ENCODE measurements at places on chromosomes 7 and 10.

GRCh38 chr10:80055760-80056159 lies 22.7 kb upstream of the TMEM254 start:
- no peak for DNase-seq

DNA sequence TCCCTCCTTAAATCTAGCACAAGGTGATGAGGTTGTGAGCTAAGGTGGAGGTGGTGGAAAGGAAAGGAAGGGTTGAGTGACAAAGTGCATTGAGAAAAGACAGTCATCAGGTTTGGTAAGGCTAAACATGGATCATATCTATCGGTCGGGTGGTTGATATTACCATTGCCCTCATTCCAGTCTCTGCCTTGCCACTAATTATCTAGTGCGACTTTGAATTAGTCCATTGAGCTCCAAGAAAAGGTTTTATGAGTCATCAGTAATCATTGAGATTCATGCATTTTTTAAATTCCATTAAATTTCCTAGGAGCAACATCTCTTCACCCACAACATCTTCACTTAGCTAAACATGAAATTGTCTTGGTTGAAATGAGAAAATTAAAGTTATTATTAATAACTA lies 68.9 kb upstream of the FRMD4A start:
- DNase-seq, result no peak

DNA sequence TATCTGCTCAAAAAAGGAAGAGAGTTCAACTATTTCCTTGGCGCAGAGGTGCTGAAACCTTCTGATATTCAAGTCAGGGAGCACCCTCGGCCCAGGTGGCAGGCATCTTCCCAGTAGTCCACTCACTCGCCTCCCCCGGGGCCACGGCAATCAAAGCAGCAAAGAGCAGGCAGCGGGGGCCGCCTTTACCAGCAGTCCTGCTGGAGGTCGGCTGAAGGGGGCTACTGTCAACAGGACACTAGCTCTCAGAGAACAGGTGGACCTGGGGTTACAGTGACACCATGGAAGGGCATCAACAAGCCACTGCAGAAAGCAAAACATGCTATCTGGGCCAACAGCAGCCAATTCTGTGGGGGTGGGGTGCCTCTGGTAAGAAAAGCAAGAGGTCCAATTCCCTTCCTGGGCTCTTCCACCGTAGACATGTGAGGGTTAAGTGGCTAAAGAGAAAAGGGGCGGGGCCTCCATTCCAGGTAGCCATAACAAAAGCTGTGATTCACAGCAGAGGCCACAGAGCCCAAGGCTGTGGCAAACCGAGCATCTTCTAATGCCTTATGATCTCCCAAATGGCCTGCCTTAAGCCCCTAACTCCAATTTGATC lies 9.4 kb downstream of the FZD9 start:
- no peak for DNase-seq

DNA sequence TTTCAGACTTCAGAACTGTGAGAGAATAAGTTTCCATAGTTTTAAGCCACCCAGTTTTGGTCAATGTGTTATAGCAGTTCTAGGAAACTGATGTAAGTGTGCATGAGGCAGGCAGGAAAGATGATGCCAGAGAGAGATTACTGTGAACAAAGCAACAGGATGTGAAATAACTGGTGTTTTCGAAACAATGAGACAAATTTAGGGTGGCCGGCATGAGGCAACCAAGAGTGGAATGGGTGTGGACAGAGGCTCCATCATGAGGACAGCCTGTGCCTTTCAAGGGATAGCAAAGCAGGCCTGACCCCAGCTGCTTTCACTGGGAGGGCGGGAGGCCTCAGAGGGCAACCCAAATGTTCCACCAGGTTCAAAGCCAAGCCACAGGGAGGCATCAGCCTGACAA lies 67.3 kb upstream of the UCN3 start:
- DNase-seq, result no peak

DNA sequence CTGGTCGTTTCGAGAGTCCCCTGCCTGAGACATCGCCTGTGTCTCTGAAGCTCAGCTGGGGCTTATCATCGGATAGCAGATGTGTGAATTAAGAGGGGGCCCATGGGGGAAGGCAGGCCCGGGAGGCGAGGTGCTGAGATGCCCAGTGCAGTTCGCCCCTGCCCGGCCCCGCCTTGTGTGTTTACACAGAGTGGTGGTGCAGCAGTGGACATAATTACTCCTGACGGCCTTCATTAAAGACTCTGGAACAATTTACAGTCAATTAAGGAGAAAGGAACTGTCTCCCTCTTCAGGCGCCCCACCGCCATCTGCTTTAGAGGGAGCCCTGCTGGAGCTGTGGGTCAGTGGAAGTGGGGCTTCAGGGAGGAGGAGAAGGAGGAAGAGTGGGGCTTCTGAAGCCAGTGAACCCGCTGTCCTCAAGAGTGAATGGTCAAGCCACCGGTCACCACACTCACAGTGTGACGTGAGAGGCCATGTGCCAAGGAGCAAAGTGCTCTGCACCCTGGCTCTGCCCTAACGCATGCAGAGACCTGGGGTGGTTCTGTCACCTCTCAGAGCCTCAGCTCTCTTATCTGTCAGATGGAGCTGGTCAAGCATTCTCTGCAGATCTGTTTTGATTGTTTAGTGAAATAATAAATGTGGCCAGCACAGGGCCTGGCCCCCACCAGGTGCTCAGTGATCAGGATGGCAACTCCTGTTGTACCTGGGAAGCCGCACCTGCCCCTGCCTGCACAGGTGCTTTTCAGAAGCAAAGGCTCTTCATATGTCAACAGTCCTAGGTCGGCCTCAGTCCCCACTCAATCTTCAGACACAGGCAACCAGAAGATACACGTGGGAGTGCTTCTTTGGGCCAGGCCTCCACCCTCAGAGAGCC lies 65.6 kb downstream of the CDH23 start:
- no peak for DNase-seq

DNA sequence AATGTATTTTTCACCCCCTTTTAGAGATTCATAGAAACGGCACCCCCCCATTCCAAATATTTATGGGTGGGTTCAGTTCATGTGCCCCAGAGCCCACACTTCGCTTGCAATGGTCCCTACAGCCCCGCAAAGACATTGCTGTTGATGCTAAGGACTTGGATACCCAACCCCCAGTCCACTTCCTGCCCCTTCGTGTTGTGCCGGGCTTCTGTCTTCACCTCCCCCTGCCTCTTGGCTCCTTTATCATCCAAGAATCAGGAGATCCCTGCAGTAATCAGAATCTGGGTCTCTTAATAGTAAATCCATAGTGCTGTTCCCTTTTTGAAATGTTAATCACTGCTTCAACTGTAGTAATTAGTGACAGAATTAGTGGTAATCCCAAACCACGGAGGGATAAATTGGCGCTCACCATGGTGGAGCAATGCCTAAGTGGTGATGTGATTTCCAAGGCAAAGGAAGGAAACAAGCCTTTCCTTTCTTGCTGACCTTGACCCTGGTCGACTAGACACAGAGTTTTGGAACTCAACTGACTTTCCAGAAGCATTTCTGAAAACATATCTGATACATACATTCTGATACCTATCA lies 67.7 kb downstream of the HK1 start:
- no peak for DNase-seq

DNA sequence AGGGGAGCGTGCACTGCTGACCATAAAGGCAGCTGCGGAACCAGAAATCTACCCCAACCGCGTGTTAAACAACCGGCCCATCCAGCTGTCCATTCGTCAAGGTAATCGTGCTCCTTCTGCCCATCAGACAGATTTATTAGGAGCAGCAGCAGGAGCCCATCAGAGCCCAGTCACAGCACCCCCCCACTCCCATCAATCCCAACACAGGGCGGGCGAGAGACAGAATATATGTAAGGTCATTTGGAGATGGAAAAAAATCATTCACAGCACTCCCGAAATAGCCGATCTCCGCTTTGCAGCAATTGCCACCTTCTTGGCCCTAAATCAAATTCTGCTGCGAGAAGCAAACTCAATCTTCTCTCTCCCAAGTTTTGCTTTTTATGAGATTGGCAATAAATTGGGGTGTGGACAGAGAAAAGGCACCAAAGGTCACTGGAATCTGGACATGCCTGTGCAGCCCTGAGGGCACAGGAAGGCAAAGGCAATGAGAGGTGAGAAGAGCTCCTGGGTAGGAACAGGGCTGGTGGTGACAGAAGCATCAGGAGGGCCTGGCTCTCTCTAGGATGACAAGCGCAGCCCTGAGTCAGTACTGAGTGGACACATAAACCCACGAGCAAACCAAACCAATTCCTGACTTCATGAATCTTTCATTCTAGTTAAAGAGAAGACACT lies 145.0 kb upstream of the ZMIZ1 start:
- DNase-seq, result no peak

- DNase-seq, result no peak
Measured at GRCh38 chr7:35828817-35829216, 28.0 kb downstream of the SEPTIN7 start.

DNA sequence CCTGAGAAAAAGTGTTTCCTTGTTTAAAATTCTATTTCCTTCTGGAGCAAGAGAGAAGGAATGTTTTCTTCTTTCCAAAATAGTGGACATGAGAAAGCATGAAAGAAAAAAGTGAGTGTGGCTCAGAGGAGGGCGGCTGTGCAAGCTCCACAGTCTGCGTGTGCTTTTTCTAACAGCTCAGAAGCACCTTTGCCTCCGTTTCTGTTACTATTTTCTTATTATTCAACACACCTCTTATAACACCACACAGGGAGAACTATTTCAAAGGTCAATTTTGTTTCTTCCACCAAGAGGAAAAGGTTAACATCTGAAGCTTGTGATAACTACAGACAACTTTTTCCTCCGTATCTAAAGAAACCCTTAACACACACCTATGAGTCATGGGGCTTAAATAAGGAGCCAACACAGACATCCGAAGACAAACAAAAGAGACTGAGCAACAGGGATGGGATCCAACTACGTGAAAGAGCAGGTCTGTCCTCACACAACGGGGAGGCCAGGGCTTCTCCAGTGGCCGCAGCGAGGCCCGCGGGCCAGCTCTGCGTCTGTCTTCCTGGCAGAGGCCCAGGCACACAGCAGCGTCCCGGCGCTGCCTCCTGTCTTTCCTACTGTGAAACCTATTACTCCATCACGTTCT lies 36.2 kb upstream of the NCAPG2 start:
- no peak for DNase-seq

- no peak for DNase-seq
Measured at GRCh38 chr10:97024168-97025073, 161.3 kb downstream of the SLIT1 start.

DNA sequence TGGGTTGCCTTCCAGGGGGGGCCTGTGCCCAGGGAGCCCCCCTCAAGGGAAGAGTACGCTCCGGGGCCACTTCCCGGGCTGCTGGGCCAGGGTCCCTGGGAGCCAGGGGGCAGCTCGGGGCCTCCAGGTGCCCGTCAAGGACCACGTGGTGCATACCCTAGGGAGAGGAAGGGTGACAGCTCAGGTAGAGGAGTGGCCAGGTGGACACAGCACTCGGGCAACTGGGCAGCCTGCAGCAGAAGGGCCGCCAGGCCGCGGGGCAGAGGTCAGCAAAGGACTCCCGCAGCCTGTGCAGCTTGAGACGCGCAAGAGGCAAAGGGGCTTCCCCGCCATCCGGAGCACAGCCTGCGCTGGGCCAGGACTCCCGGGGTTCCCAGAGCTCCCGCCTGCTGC lies 26.4 kb downstream of the AP5Z1 start:
- DNase-seq, result no peak

DNA sequence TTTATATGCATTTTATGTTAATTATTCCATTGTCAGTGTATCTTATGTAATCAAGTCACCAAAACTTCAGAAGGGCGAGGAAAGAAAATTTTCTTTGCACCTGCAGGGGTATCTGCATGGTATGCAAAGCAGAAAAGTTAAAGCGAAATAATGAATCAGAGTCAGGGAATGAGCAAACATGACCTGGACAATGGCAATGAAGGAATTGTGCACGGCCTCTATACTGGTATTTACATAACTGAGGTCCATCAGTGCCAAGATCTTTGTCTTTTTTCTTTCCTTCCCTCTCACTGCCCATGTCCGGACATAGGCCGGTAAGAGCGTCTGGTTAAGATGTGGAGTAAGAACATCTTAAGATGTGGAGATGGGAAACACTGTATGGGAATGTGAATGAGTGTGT lies 14.4 kb upstream of the AKR1C3 start:
- DNase-seq, result no peak

DNA sequence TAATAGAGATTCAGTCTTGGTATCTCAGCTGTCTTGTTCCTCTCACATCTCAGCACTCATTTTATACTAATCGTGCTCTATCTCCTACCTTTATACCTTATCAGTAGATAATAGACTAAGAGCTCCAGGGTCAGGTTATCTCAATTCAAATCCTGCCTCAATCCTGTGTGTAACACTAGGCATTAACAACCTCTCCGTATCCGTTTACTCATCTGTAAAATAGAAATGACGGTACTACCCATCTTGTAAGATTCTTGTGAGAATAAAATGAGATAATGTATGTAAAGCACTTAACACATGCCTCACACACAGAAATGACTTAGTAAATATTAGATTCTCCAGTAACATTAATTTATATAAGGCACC lies 622 bp upstream of the P4HA1 start:
- DNase-seq, result no peak

GRCh38 chr10:3396116-3396515 lies 223.5 kb upstream of the PITRM1 start:
- no peak for DNase-seq

- DNase-seq, result no peak
Measured at GRCh38 chr10:103111031-103111917, 81.8 kb downstream of the NT5C2 start.

Measured in NCI-H2081 (cell line).